Left lung (tissue), 14 donors: ENCODE measurements at places on chromosomes 16 and 17.

GRCh38 chr16:81774348-81774747 is 4.7 kb upstream of the PLCG2 start:
- DNase-seq: no peak

GRCh38 chr17:78568494-78569115 is 8.6 kb downstream of the DNAH17 start:
- no peak for DNase-seq

DNA sequence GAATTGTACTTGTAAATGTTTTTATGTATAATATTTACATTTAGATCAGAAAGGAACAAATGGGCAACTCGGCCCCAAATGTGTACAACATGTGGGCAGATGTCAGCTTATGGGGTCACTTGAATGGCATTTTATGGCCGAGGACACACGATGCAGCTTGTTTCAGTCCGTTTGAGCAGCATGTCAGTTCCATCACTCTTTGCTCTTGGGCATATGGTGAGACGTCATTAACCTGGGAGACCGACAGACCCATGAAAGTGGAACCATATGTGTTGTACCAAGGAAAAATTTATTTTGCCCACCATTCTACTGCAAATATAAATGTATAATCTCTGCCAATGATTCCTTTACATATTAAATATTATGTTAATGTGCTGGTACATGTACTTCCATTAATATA is 561.9 kb upstream of the SOX9 start:
- DNase-seq: no peak

DNA sequence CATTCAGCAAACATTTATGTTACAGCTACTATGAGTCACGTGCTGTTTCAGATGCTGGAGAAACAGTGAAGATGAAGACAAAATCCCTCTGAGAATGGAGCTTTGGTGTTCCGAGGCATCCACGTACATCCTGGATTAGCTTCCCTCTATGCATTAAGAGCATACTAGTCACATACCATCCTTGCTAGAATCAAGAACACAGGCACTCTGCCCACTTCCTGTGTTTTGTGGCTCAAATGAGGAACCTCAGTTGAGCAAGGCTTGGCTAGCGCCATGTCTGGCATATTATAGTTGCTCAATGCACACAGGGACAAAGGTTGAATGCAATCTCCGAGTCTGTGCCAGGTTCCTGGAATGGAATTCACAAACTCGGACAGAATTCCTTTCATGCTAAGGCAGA is 297.5 kb downstream of the XYLT1 start:
- DNase-seq: no peak

- no peak for DNase-seq
These were observed 62.6 kb downstream of the ZFHX3 start for GRCh38 chr16:72985148-72985941.

DNA sequence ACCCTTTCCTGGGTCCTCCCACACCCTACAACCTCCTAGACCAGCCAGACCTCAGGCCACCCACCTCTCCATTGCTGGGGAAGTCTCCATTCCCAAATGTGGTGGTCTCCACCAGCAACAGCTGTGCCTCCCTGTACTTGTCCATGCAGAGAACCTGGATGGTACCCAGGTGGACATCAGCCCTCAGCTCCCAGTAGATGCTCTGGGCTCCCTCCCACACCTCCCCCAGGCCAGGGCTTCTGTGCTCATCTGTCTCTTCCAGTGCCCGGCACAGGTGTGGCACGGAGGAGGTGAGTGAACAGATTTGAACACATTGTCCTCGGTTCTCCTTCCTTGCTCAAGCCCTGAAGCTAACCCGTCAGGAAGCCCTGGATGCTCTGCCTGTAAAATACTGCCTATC is 34.6 kb downstream of the LGALS9 start:
- DNase-seq: no peak

GRCh38 chr16:76201385-76201784 is 75.8 kb upstream of the CNTNAP4 start:
- no peak for DNase-seq

DNA sequence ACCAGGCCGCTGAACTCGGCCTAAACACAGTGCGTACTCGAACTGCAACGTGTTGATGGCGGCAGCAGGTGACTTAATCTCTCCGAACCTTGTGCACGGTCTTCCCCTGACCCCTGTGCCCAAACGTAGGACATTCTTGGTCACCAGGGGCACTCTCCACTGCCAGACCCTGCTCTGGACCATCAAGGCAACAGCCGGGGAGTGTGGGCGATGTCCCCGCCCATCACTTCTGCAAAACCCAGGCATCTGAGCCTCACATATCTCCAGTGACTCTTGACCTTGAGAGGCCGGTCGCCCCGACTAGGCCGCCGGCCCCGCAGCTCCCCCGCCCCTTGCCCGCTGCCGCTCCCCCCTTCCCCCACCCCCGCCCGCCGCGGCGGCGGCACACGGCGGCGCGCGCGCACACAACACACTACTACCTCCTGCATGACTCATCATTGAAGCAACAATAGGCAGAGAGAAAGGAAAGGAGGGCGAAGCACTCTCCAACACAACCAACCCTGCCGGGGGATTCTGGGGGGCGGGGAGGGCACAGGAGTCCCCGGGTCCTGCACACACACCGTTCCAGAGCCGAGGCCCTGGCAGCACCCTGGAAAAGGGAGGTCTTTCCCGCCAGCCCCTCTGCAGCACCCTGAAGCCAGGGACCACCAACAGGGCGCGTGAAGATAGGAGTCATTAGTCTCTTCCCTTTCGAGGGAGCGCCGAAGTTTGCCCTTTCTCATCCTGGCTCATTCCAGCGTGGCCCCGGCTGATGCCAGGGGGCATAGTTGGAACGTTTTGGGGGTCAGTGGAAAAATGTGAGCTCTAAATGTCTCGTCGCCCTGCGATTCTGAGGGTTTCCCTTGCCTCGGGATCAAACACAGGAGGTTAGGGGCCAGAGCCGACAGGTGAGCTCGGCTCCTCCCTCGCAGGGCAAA is 1.9 kb downstream of the MNT start:
- DNase-seq: peak; percentile 65

DNA sequence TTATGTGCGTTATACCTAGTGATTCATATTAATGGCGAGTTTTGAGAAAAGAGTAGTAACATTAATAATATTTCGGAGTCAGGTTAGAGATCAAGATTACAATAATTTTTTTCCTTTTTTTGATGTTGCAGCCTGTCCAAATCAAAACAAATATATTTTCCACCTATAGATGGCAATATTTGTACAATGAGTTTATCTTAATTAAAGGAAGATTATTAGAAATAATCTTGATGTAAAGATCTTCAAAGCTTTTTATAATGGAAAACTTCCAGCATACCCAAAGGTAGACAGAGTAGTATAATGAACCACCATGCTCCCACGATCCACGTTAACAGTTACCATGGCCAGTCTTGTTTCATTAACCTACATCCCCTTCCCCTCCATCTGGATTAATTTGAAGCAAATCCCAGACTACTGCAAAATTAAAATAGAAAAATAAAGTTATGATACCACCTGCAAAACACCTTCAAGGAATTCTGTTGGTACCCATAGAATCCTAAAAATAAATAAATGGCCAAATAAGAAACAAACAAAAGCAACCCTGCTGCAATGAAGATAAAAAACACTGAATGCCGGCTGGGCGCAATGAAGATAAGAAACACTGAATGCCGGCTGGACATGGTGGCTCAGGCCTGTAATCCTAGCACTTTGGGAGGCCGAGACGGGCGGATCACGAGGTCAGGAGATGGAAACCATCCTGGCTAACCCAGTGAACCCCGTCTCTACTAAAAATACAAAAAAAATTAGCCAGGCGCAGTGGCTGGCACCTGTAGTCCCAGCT is 46.5 kb upstream of the GINS3 start:
- DNase-seq: no peak

GRCh38 chr17:42683407-42684034 is 1.2 kb downstream of the CNTNAP1 start:
- DNase-seq: no peak

- no peak for DNase-seq
These were observed 15.3 kb downstream of the CREBBP start for GRCh38 chr16:3865241-3865640.

GRCh38 chr17:44022246-44022645 is 7.5 kb upstream of the TMEM101 start:
- DNase-seq: no peak

GRCh38 chr17:38564869-38565268 is 40.9 kb downstream of the SRCIN1 start:
- no peak for DNase-seq
